NCI-H460 (cell line): ENCODE measurements at places on chromosomes 6 and 20. TPM values are rescaled to one million over a fixed set of nuclear protein-coding genes. Genes with fewer than 3 reads are reported as not detected.

Gene MCCD1
- not detected in 2 replicates for total RNA-seq

DNA sequence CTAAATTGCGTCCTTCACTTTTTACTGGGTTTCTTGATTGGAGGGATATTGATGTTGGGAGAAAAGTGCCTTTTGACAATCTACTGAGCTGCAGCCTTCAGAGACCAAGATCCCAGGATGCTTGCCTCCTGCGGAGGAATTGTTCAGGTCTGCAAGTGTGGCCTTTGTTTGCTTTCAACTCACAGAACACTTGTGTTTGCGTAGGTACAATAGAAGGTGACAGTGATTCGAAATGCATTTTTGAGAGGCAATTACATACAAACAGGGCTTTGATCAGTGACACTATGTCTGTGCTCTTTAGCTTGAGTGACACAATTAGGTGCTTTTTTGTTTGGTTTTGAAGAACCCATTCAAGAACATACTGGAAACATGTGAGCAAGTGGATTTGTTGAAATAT, 600.6 kb downstream of the QKI start:
- no peak for DNase-seq

Gene TCF19
- 5.6 and 5.8 TPM in 2 replicates for total RNA-seq

- no peak for DNase-seq
Observed at GRCh38 chr6:144007478-144008119, 460 bp downstream of the PLAGL1 start.

DNA sequence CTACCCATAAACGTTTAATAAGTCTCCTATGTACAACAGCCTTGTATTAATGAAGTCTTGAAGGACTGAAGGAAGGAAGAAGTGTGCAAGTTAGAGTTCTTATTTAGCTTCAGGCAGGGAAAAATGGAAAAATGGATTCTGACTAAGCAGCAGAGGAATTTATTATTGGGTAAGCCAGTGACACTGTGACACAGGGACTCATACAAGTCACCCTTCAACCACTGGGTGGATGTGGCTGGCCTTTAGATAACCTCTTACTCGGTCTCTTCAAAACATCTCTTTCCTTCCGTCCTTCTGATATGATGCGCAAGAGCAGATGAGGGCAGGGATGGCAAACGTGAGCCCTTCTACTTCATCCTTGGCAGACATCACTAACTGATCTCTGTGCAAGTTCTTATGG, 145.6 kb downstream of the DHX35 start:
- DNase-seq, result no peak

Gene TMEM244
- total RNA-seq, result not detected in 2 replicates

Gene SIRPG
- not detected in 2 replicates for total RNA-seq

Gene OTOR
- total RNA-seq, result not detected in 2 replicates
